ENCODE measurements at places on chromosomes 4 and X. TPM values are rescaled to one million over a fixed set of nuclear protein-coding genes. Genes with fewer than 3 reads are reported as not detected.

SMIM10 gene
- 0.49 TPM for total RNA-seq

NKRF gene
- 15.1 TPM for total RNA-seq

MBNL3 gene
- total RNA-seq = 15.0 TPM

WDR44 gene
- total RNA-seq = 15.9 TPM

GAGE12J gene
- total RNA-seq = not detected

TCEAL2 gene
- not detected for total RNA-seq

CXCL10 gene
- total RNA-seq = 10.5 TPM

ELF4 gene
- total RNA-seq = 38.8 TPM

GAGE12D gene
- total RNA-seq = not detected

KDR gene
- not detected for total RNA-seq

ADH1A gene
- total RNA-seq = not detected

PCDH19 gene
- not detected for total RNA-seq

DCLK2 gene
- total RNA-seq = 0.15 TPM

TMSB15A gene
- 0.54 TPM for total RNA-seq

MND1 gene
- 8.2 TPM for total RNA-seq

TLR7 gene
- 0.66 TPM for total RNA-seq

PABPC4L gene
- total RNA-seq = not detected

FAM47A gene
- not detected for total RNA-seq

Data from T-helper 1 cell treated with Interleukin-12 subunit alpha and Interleukin-12 subunit beta and Interleukin-4 antibody, amounts not matched to agents 30 ng/mL and 1 ng/mL, for 36 hours (primary cell).